Activated naive CD4-positive, alpha-beta T cell (primary cell): ENCODE measurements at places on chromosomes 6 and 20.

- DNase-seq = no peak
Observed at GRCh38 chr6:50846144-50846851, 27.6 kb downstream of the TFAP2B start.

DNA sequence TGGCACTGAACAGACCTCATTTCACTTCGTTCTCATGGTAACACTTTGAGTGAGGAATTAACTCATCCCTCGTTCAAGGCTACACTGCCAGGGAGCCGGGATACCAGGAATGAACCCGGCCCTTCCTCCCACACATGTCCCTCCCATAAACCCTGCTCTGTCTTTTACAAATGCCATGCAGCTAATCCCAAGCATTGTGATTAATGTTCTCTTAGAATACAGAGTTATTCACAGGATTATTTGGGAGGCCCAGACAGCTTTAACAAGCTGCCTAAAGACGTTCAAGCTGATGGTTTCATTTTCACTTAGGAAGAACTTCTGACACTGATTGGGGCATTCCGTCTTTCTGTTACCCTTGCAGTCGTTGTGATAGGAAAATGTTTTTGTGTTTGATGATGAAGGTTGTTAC is 42.5 kb upstream of the CD83 start:
- DNase-seq = no peak

DNA sequence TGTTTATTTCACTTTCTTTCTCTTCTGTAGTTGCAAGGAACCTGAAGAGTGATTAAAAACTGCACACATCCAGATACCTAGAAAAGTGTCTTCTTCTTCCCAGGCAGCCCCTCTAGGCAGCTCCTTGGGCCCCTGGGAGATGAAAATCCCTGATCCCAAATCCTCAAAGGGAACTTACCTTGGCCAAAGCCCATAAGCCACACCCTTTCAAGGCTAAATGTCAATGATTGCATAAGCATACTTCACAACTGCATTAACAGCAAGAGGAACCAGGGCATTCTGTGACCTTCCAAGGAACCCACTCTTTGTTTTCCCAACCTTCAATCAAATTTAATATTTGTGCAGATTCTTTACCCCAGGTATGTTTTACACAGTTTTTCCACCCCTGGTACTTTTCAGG is 4.4 kb upstream of the HMGN3 start:
- DNase-seq = no peak

- DNase-seq = no peak
Observed at GRCh38 chr20:43751167-43752050, 24.6 kb upstream of the GTSF1L start.

- DNase-seq = no peak
Observed at GRCh38 chr20:251354-251753, 6.2 kb upstream of the DEFB132 start.

DNA sequence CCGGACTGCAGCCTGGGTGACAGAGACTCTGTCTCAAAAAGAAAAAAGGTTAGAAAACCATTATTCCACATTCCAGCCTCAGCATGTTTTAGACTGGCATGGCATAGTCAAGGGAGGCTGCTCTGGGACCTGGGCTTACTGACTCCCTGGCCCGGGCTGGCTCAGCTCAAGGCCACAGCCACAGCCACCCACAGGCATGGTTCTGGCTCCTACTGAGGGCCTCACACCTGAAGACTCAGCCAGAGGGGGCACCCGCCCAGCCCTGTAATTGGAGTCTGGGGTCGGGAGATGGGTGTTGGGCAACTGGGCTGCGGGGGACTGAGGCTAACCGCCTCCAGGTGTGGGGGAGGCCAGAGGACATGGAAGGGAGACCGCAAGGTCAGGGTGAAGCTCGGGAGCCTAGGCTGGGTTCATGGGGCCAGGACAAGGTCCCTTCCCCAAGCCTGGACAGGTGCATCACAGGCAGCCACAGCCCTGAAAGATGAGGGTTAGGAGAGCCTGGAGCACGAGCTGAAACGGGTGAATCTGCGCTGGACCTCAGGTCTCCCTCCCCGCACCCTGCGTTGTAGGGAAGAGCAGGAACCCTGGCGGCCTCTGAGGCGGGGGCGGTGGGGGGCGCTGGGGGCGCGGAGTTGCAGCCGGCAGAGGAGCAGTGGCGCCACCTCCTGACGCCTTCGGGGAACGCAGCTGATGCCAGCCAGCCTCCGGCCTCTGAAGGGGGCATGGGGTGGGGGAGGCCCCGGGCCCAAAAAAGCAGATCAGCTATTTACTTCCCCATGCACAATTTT is 67.7 kb upstream of the SRSF6 start:
- no peak for DNase-seq

GRCh38 chr6:145453376-145453775 is 281.9 kb downstream of the EPM2A start:
- DNase-seq = no peak

- DNase-seq = no peak
Observed at GRCh38 chr20:11274141-11274594, 600.4 kb upstream of the JAG1 start.

- DNase-seq = no peak
Observed at GRCh38 chr6:87723170-87724078, 21.4 kb upstream of the AKIRIN2 start.

DNA sequence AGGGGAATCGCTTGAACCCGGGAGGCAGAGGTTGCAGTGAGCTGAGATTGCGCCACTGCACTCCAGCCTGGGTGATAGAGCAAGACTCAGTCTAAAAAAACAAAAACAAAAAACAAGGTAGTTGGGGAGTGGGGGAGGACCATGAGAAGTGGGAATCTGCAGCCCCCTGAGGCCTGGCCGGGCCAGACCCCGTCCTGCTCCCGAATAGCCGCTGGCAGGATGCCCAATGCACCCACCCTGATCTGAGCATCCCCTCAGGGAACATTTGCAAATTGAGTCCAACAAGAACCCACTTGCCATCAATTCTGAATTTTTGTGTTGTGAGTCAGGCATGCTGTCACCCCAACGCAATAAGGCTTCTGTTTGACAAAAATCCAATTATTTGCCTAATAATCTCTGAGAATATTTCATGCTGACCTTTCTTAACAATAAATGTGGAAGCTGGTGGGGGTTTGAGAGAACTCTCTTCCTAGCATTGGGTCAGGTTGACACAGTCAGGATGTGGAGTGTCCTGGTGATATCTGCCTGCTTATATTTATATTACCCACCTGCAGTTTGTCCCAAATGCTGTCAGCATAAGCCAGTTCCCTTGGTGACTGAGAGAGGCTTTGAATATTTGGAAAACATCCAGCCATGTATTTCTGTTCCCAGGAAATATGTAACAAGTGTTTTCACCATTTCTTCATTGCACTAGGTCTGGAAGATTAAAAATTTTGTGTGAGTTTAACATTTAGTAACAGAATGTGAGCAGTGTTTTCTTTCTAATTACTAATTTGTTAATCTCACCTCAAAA is 28.4 kb upstream of the FRMD1 start:
- DNase-seq = no peak

GRCh38 chr6:158638324-158638854 is 6.2 kb downstream of the DYNLT1 start:
- no peak for DNase-seq

DNA sequence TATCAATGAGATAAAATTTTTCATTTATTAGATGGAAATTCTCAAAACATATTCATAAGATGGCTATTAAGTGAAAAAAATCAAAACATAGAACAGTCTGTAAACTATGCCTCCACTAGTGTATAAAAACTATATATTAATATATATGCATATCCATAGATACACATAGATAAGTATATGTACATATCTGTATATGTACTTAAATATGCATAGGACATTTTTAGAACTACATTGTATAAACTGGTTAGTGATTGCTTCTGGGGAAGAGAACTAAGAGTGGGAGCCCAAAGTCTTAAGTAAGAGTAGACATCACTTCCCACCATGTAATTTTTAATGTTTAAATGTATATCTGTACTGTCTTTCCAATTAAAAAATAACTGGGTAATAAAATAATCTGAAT is 31.5 kb downstream of the IPCEF1 start:
- no peak for DNase-seq

- DNase-seq = no peak
Observed at GRCh38 chr6:147514831-147515230, 6.3 kb downstream of the SAMD5 start.

GRCh38 chr6:158028421-158028820 is 46.8 kb downstream of the SYNJ2 start:
- no peak for DNase-seq

- no peak for DNase-seq
Observed at GRCh38 chr6:82963191-82963925, 102.3 kb downstream of the UBE3D start.

DNA sequence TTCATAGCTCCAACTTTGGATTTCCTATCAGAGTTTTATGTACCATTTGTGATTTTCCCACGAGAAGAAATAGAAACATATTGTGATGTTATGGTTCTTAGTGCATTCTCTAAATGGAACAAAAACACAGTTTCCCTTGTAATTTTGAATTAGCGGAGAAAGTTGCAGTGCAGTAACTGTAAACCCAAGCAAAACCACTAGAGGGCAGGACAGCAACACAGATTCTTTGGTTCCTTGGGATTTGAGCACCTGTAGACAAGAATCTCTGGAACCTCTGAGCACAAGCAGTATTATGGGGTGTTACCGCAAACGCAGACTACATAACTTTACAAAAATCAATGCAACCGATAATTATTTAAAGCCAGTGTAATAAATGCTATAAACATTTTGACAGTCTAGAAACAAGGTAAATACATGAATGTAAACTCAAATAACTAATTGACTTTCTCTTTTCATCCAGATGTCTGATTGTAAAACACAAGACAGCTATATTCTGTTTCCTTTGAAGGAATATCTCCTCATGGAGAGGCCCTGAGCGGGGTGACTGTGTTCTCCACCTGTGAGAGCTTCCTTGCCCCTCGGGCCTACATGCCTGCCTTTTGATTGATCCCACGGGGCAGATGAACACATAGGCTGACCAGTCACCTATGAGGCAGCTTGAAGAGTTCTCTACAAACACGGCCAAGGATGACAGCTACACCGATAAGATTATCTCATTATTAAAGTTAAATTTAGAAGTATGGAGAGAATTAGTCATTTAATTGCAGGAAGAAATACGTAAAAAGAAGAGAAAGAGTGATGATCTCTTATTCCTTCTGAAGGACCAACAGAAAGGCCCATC is 67.5 kb upstream of the COL21A1 start:
- no peak for DNase-seq

GRCh38 chr6:169921853-169922824 is 170.7 kb downstream of the ERMARD start:
- no peak for DNase-seq

DNA sequence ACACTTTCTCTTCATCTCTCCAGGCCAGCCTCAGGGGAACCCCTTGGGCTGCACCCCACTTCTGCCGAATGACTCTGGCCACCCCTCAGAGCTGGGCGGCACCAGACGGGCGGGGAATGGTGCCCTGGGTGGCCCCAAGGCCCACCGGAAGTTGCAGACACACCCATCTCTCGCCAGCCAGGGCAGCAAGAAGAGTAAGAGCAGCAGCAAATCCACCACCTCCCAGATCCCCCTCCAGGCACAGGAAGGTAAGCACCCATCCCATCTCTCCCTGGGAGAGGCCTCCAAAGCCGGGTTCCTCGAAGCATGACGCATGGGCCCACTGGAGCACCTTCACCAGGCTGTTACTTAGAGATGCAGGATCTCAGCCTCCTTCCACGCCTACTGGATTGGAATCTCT is 11.3 kb downstream of the MDFI start:
- DNase-seq = no peak

GRCh38 chr6:82467338-82467737 is 103.7 kb downstream of the TPBG start:
- no peak for DNase-seq

DNA sequence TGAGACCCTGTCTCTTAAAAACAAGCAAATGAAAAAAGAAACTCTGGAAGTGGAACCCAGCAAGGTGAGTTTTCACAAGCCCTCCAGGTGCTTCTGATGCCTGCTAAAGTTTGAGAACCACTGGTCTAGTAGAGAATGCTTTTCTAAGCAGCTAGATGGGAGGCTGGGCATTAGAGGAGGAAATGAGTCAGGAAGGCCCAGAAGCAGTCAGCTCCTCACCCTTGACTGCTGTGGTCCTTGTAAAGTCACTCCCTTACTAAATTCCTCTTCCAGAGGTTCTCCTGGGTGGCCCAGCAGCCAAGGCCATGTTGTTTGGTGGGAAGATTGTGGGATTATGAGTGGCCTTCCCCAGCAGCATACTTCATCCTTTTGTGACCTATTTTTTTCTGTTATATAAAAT is 52.0 kb upstream of the FYN start:
- no peak for DNase-seq

DNA sequence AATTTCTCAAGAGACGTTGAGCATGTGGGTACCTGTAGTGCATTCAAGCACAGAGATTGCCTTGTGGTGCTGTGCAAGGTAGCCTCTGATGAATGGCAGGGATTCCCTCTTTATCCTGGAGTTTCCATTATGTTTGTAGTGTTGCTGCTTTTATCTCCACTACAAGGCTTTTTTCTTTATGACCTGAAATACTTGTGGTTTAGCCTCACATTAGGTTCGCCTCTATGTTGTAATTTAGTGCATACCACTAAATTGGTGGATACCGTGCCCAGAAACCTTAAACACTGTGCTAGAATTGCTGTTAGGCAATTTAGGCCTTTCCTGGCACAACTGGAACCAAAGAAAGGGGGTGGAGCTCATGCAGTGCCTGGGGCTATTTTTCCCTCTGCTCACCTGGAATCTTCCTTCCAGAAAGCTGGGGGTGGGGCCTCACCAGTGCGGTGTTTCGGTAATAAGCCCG is 76.8 kb downstream of the NCOA7 start:
- no peak for DNase-seq

DNA sequence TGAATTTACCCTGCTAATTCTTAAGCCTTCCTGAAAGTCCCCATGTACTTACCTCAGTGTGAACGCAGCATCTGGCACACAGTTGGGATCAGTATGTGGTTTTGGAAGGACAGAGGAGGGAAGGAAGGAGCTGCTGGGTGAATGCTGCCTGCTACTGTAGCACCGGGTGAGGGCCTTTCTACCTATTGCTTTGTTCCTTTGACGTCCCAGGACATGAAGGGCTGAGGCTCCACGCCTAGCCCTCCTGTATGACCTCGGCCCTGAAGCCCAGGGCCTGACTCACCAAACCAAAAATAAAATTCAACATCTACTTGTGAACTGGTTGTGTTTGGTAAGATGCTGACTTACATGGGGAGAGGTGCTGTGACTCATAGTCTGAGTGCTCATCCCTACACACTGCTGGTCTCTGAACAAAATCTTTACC is 51.1 kb downstream of the ARID1B start:
- no peak for DNase-seq

- no peak for DNase-seq
Observed at GRCh38 chr6:146304181-146304580, 239.5 kb upstream of the RAB32 start.

GRCh38 chr20:3658716-3659491 is 4.3 kb downstream of the GFRA4 start:
- no peak for DNase-seq

- DNase-seq = no peak
Observed at GRCh38 chr6:4818272-4818938, 42.2 kb downstream of the CDYL start.

GRCh38 chr6:44243345-44243744 is 3.6 kb upstream of the HSP90AB1 start:
- DNase-seq = no peak
